Kidney epithelial cell (primary cell): ENCODE measurements at places on chromosomes 6 and 20.
A peak's percentile ranks its signal among the peaks of the same experiment; 100 is the strongest.

DNA sequence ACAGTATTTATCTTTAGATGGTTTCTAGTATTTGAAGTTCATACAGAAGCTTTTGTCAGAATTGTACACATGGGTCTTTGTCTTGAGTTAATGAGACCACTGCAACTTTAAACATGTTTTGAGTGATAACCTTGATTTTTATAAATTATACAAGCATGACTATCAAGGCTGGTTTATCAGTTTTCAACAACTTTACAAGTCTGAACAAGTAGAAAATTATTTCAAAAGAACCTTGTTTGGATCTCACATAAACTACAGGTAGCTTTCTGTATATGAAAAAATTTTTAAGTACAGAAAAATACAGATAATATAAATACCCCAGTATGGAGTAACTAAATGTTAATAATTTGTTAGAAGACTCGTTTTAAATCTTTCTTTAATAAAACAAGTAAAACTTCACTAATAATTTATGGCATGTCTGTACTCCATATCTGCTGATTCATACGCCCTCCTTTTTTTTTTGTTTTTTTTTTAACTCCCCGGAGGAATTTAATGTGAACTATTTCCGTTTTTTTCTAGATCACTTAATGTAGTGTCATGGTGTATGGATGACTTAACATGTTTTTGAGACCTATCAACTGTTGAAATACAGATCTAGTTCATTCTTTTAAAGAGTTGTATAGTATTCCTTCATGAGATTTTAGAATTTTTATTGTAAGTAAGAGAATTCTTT, 18.3 kb downstream of the VAPB start:
- DNase-seq, result no peak

GRCh38 chr6:166664135-166664534, 37.1 kb upstream of the RPS6KA2 start:
- no peak for DNase-seq

- no peak for DNase-seq
These were observed 5.7 kb downstream of the SOD2 start for GRCh38 chr6:159687341-159687740.

DNA sequence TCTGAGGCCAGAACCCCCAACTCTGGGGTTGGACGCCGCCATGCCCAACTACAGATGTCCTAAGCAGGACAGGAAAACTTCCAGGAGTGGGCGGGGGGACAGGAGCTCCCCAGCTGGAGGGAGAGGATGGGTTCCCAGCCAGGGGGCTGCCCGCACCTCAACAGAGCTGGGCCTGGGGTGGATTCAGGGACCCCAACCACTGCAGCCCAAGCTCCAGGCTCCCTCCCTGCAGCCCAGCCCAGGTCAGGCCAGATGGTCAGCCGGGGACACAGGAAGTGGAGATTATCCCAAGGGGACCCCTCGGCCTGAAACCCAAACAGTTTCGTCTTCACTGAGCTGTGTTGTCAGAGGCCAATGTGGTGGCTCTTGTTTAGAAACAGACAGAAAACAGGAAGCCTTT, 9.4 kb downstream of the LAMA5 start:
- no peak for DNase-seq

DNA sequence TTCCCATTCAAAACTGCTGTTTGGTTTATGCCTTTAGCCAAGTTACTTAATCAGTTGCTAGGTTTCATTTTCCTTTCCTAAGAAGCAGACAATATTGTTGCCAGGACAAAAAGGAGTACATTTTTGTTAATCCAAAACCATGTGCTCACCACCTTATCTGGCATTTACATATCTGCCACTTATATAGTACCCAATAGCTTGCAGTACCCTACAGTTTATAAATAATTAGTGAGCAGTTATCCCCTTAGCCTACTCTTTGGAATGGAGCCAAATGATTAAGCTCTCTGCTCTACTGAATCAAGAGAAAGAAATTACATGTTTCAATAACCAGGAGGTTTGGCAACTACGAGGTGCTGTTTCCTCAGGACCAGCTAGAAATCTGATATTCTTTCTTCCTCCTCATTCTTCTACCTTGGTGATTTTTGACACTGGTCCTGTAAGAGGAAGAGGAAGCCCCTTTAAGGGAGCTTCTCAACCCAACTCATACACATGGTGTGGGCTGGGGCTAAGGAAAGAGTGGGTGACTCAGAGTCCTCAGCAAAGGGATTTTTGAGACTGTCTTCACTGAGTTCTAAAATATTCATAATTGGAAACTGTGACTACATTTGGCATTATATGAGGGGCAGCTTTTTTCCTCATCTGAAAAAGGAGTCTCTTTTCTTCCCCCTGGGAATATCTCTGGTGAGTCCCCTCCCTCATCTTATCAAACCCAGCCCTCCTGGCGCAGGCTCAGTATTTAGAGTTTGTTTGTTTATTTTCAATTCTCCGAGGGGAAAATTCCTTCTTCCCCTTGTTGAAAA, 1.5 kb downstream of the ZNFX1 start:
- peak; percentile 51 for DNase-seq

- no peak for DNase-seq
These were observed 398.0 kb downstream of the CDKAL1 start for GRCh38 chr6:20932284-20932683.

GRCh38 chr6:68427630-68428029, 207.5 kb upstream of the ADGRB3 start:
- peak; percentile 1 for DNase-seq

DNA sequence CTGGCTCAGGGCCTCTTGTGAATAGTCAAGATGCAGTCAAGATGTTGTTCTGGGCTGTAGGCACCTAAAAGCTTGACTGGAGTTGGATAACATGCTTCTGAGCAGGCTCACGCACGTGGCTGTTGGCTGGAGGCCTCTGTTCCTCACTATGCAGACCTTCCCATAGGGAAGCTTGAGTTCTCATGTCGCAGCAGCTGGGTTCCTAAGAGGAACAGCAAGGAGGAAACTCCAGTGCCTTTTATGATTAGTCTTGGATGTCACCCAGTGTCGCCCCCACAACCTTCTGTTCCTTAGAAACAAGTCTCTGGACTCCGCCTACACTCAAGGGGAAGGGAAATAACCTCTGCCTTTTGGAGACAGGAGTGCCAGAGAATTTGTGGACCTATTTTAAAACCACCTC, 210.7 kb downstream of the BCAS1 start:
- no peak for DNase-seq

- DNase-seq, result no peak
These were observed 11.6 kb downstream of the AKIRIN2 start for GRCh38 chr6:87690441-87690840.

- DNase-seq, result no peak
These were observed 61.4 kb upstream of the CSE1L start for GRCh38 chr20:48984575-48985219.

DNA sequence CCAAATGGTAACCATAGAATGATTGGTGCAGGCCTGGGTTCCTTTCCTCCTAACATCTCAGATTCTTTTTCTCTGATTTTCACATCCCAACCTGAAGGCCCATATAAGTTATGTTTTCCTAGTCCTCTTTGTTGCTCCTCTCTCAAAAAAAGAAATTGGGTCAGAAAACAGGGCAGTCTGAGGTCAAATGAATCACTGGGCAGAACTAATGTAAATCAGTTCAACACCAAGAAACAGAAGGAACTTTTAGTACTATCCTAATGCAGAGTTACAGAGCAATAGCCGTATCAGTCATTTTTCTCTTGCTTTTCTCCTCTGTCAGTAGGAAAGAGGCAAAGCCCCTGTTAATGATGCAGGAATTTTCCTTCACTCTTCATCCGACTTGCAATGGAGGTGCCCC, 11.0 kb upstream of the TPD52L1 start:
- no peak for DNase-seq

- no peak for DNase-seq
These were observed 6.3 kb downstream of the MAPK14 start for GRCh38 chr6:36033935-36034334.

- DNase-seq, result no peak
These were observed 7.7 kb downstream of the NKAIN2 start for GRCh38 chr6:123811378-123811777.

GRCh38 chr20:34085544-34086040, 26.5 kb downstream of the EIF2S2 start:
- no peak for DNase-seq

- DNase-seq, result no peak
These were observed at the start of gene PCSK2 for GRCh38 chr20:17226410-17227218. Gene PCSK2, plus strand, starts transcription at chr20:17227040. Its CDS starts 266 bp downstream, at chr20:17227306.

DNA sequence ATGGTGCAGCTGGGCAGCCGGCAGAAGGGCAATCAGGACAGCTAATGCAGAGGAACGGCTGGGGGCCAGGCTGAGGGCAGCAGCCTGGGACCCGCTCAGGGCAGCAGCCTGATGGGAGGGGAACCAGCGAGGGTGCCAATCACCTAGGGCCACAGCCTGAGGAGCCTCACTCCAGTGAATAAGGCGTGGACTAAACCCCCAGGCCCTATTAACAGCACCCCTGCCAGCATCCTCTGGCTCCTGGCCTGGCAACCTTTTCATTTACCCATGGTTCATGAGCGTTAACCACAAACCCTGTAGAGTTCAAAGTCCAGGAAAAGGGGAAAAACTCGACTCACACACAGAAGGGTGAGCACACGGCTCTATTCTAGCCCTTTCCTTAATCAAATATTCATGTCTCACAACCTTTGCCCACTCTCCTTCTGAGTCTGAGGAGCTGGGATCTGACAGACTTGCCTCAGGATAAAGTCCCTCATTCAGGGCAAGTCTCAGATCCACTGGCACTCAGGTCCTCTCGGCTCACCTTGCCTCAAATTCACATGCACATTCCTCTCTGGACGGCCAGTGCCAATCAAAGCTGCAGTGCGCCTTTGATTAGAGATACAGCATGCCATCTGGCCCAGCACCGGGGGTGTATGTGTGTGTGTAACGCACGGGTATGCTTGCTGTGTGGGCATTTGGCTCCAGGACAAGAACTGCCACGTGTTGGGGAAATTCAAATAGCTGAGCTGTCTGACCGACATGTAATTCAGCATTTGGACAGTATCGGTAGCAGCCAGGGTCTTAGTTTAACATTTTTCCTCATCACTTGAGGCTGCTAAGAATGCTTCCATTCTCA, 86.9 kb upstream of the TRAF3IP2 start:
- no peak for DNase-seq

DNA sequence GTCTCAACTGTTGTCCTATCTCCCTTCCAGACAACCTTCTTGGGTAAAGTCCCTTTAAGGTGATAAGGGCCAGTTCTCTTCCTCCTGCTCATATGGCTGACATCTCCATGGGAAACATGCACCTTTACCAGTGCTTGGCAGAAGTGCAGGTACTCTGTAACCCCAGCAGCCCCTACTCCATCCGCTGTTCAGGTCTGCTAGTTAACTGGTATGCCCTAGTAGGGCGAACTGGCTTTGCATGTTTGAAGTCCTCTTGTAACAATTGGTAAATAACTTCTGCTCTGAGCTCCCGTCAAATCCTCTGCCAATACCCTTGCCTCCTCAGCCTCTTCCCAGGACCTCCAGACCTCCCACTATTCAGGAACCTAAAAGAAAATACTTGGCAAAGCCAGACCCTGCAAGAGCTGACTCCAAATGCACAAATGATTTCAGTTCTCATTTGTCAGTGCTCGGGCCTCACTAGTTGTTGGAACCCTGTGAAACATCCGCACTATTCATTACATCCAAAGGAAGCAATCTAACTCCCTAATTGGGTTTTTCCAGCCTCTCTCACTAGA, 703.7 kb downstream of the MAFB start:
- DNase-seq, result no peak

DNA sequence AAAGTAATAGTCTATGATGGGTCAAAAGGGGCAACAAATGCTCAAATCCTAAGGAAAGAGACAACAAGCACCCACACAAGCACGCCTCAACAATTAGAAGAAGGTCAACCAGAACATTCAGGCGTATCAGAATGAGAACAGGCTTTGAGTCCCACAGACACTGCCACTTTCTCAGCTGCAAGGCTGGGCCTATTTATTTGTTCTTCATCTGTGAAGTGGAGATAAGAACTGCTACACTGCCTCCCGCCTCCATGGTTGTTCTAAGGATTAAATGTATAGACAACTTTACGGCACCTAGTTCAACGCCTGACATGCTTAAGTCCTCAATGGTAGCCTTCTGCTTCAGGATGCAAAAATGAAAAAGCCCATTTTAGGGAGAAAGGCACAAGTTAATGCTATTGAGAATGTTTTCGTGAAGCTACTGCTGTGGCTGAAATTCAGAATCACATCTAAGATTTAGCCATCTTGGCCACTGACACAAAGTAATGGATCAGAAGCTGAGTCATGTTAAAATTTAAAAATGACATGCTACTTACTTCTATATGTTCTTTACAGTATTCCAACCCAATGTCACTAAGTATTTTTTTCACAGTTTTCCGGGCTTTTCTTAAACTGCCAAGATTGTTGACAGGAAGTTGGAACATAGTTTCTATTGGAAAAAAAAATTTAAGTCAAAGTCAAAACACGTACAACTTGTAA, 27.7 kb downstream of the ADNP start:
- no peak for DNase-seq

DNA sequence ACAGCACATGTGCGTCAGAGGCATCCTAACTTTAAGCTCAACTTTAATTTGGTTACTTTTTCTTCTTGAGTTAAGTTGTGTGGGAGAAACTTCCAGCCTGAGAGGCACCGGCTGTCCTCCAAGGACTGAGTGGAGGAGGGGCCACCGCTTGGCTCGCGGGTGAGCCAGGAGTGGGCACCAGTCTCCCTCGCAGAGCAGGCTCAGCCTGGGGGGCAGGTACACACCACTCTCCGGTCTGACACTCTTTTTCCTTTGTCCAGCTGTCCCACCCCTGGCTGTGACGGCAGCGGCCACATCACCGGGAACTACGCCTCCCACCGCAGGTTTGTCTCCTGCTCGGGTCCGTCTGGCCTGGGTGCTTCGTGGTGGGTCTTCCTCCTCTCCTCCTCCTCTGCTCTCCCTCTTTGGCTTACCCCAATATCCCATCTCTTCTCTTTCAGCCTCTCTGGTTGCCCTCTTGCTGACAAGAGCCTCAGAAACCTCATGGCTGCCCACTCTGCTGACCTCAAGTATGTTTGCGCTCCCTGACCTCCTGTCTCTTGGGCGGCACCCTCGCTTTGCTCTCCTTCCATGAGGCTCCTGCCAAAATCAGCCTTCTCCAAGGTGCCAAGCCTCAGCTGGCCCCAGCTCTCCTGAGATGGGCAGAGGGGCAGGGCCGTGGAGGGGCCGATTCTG, 32.6 kb upstream of the PCMTD2 start:
- no peak for DNase-seq

GRCh38 chr6:85412911-85413430, 36.9 kb upstream of the NT5E start:
- no peak for DNase-seq

- no peak for DNase-seq
These were observed 3.0 kb downstream of the FNDC11 start for GRCh38 chr20:63556873-63557478.

- no peak for DNase-seq
These were observed 7.9 kb upstream of the EEF1E1 start for GRCh38 chr6:8110117-8110721.
